ENCODE measurements at places on chromosomes 2 and 18.

GRCh38 chr18:49834258-49834657 lies 20.9 kb upstream of the ACAA2 start:
- DNase-seq = no peak

DNA sequence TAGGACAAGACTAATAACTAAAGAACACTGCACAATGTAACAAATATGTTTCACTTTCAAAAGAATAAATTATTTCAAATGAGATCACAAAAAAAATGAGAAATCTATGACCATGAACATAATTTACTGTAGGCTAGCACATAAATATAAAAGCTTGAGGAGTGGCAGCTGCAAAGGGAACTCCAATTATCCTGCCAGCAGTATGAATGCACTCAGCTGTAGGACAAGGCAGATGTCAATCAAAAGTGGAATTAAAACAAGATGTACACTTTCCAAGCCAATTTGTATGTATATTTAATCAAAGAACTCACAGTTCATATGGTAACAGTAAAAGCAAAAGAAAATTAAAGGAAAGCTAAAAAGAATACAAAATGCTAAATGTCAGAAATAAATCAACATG lies 76.6 kb upstream of the NCKAP5 start:
- no peak for DNase-seq

DNA sequence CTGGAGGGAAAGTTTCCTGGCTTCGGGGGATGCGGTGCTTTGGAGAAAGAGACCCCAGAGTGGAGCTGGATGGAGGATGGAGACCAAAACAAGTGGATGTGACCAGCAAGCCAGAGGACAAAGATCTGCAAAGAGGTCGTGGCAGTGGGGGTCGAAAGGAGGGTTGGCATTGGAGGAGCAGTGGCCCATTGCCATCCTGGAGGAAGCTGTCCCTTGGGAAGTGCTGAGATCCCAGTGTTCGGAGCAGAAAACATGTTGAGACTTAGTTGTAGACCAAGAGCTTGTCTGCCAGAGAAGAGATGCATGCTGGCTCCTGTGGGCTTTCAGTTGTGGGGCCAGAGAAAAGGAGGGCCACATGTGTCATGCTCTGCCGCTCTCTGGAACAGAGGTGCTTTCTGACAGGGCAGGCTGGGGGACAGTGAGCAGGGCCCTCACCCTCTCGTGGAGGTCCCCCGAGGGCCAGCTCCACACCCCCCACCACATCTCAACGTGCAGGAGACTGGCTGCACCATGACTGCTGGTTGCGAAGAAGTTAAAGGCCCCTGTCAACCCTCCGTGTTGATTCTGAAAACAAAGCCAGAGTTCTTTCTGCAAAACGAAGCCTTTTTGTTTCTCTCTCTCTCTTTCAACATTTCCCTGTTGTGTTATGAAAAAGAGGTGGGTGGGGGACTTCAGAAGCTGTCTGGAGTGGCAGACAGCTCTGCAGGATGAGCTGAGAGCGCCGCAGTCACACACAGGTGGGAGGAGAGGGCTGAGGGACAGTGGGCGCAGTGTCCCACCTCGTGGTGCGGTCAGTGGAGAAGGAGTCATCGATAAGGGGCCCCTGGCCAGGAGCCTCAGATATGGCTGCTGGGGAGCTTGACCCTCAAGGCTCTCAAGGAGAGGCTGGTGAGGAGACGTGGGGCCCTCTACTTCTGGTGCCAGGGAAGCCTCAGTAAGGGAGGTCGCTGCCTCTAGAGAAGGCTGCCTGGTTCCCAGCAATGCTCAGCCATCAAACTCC lies 77.6 kb upstream of the BCL2L11 start:
- no peak for DNase-seq

DNA sequence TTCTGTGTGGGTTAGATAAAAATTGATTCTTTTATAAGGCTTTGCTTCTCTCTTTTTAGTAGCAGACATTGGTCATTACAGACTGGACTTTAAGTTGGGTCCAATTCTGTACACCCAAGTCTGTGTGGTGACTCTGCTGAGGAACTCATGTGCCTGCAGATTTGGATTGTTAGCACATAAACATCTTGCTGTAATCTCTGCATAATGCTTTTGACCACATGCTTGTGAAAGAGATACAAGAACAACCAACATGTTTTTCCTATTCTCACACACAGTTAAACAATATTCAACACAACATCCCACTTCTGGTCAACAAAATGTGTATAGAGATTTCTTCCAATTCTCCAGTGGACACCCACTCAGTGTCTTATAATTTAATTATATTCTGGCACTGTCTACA lies 270.1 kb downstream of the RDH14 start:
- no peak for DNase-seq

- DNase-seq = peak; percentile 38
These were observed 5.7 kb downstream of the GFPT1 start for GRCh38 chr2:69381337-69381737.

DNA sequence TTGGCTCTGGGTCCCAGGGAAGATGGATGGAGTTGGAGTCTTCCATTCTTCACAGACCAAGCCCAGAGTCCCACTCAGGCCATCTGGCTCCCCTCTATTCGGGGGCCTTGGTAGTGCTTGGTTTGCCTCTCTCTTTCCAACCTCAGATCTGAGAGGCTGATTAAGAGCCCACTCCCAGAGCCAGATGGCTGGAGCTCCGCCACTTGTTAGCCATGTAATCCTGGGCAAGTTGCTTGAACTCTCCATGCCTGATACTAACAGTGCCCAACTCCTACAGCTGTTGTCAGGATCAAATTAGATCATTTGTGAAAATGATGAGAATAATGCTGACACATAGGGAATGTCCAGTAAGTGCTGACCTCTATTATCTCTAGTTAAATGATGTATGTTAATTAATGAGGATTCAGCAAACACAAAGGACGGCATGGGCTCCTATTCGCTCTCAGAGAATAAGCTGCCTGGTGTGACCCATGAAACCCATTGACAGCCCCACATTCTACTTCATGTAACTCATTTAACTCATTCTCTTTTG lies 46.6 kb upstream of the SLC14A1 start:
- DNase-seq = no peak

- peak; percentile 99 for DNase-seq
These were observed 140.9 kb downstream of the CAPN13 start for GRCh38 chr2:30666266-30666874.

DNA sequence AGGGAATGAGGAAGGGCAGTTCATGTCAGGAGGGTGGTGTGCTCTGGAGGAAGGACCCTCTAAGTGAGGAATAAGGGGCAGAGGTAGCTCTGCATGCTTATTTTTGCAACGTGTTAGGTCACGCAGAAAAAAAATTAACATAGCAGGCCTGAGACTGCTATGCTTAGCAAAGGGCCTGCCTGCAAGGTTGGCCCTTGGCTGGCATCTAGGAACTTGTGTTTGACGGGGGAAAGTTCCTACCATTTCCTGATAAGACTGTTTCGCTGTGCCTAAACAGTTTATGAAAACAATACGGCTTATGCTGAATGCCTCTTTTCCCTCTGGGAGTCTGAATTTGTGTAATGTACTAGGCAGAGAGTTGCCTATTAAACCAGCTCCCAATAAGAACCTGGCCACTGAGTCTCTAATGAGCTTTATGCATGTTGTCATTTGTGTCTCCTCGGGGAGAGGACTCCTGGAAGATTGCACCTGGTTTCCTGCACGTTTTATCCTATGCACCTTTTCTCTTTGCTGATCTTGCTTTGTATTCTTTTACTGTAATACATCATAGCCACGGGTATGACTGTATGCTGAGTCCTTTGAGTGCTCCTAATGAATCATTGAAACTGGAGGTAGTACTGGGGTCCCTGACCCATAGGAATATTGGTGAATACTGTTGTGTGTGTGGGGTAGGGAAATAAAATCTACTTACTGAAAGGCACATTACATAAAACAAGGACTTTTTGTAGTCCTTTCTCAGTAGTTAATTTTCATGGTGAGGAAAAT lies 169.0 kb downstream of the PRPF40A start:
- peak; percentile 57 for DNase-seq

DNA sequence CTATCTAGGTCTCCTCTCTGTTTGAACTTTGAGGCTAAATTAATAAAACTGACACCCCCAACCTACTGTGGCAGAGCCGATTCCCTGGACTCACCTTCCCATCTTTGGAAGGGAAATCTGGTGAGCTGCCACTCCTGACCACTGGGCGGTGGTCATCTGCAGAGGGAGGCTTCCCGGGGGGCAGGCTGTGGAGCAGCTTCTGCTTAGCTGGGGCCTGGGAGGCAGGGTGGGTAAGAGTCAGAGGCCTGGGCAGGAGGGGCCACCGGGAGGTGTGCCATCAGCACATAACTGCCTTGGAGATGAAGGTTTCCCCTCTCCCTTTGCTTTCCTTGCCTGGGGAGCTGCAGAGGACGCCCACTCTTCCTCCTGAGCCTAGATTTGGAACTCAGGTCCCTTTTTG lies 2.3 kb upstream of the NPPC start:
- no peak for DNase-seq

DNA sequence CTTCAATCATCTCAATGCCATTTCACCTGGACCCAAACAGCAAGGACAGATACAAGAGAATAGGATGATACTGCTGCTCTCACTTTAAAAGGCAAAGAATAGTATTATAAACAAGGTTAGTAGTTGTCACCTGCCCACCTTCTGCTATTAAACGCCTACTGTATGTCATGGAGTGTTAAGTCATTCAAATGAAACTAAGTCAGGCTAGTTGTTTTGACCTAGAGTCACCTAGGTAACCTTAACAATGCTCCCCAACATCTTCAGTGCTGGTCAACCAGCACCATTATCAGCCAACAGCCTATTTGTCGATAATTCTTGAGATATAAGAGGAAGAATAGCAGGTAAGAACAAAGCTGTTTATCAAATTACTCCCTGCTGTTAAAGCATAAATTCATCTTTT lies 39.2 kb downstream of the TRIP12 start:
- no peak for DNase-seq

All from fibroblast of lung (primary cell).